ENCODE measurements at places on chromosomes 16 and 17.

GRCh38 chr17:79544142-79544914 is 66.5 kb downstream of the RBFOX3 start:
- no peak for DNase-seq

DNA sequence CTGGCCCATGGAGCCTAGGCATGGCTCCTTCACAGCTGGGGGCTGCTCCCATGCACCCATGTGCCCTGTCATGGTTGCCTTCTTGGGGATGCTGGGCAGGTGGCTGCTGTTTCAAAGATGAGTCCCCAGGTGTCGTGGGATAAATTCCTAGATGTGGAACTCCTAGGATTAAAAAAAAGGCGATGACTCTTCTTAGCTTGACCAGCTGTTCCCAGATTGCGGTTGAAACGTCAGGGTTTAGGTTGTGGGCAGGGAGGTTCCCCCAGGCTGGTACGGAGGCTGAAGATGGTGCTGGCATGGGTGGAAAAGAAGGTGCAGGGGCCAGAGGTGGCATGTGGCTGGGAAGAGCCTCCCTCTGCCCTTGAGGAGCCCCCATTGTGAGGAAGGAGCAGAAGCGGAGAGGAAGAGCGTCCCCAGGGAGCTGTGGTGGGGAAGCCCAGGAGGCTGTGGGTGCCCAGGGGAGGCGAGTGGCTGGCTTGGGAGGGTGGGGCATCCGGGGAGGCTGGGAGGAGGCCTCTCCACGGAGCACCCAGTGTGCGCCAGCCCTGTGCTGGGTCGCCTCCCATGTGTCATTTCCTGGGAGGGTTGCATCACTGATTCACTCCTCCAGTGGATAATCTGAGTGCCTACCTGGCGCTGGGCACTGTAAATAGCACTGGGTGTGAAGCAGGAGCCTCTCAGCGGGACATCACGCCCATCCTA is 7.5 kb upstream of the KCNJ12 start:
- no peak for DNase-seq

- no peak for DNase-seq
Measured at GRCh38 chr17:82684228-82684841, 14.2 kb downstream of the RAB40B start.

DNA sequence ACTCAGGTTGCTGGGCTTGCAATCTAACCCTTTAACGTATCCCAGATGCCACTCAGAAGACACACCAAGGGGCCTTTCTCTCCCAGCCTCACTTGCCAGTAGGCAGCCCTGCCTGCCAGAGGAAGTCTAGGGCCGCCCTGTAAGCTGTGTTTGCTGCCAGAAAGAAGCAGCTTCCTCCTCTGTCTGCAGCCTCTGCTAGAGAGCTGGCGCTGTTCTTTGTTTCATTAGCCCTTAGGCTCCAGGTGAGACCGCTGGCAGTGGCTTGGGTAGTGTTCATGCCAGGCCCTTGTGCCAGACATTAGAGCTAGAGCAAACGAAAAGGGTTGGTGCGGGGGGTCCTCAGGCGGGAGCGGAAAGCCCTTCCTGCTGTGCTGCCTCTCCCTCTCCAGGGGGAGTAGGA is 8.9 kb downstream of the CTRL start:
- DNase-seq = peak; percentile 21

DNA sequence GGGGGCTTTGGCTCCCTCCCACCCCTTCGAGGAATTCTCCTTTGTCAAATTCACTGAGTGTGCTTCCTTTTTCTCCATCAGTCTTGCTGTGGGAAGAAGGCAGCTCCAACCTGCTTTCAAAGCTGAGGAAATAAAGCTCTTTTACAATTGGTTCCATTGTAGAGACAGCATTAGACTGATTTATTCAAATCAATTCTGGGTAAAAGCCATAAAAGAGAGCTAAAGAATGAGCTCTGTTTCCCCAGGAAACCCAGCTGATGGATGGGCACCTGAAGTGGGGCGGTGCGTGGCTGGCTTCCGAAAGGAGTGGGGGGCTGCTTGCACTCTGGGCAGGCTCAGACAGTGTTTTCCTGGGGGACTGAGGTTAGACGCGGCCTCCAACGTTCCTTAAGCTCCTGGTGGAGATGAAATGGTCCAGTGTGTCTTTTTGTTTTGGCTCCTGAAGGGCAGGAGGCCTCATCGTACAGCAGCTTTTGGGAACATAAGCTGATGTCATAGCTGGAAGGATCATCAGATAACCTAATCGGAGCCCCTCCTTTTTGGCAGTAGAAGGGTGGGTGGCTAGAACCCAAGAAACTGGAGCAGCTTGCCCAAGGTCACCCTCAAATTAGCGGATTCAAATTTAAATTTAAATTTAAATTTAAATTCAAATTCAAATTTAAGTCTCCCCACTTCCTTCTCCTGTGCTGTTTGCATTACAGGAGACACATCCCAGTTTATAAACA is 128.5 kb upstream of the EEF2KMT start:
- DNase-seq = no peak

DNA sequence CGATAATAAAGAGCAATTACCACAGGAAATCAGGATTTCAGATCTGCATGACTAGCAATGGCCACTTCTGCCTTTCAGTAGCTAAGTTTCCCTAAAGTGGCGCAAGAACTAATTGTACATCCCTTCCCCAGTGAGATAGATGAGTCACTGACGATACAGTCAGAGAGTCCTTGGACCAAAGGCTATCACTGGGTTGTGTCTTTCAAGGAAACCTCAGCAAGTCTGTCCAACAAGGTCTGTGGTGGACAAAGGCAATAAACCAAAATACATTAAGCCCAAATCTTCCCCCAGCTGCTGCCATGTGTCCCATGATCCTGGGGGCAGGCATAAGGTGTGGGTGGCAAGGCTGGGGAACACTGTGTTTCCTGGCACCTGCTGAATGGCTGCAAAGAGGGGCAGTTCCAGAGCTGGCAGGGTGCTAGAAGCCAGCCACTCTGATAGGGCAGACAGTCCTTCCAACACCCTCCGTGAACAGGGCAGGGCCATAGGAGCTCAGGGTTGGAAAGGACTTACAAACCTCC is 20.5 kb upstream of the MTMR4 start:
- DNase-seq = no peak

GRCh38 chr16:78444-79150 is 572 bp downstream of the MPG start:
- DNase-seq = no peak

DNA sequence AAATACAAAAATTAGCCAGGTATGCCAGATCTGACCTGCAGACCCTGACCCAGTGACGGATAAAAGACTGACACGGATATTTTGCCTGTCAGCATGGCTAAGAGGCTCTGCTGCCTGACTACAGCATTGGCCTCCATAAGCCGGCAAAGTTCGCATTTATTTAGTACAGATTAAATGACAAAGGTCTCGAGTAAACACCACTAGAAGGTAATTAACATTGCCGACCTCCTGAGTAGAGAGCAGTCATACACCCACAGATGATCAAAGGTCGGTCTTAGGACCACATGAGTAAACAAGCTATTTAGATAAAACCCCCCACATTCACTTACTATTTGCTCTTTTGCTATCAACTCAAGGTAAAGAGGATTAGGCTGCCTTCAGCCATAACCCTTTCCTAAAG is 55.7 kb downstream of the KNOP1 start:
- DNase-seq = no peak

GRCh38 chr16:974611-975261 is 4.0 kb upstream of the LMF1 start:
- no peak for DNase-seq

GRCh38 chr17:2724784-2725164 is 13.2 kb upstream of the CLUH start:
- DNase-seq = no peak

- DNase-seq = peak; percentile 64
Measured at GRCh38 chr17:43338886-43339516, 59.8 kb upstream of the ARL4D start.

GRCh38 chr17:51733166-51733565 is 425.3 kb downstream of the CA10 start:
- no peak for DNase-seq

DNA sequence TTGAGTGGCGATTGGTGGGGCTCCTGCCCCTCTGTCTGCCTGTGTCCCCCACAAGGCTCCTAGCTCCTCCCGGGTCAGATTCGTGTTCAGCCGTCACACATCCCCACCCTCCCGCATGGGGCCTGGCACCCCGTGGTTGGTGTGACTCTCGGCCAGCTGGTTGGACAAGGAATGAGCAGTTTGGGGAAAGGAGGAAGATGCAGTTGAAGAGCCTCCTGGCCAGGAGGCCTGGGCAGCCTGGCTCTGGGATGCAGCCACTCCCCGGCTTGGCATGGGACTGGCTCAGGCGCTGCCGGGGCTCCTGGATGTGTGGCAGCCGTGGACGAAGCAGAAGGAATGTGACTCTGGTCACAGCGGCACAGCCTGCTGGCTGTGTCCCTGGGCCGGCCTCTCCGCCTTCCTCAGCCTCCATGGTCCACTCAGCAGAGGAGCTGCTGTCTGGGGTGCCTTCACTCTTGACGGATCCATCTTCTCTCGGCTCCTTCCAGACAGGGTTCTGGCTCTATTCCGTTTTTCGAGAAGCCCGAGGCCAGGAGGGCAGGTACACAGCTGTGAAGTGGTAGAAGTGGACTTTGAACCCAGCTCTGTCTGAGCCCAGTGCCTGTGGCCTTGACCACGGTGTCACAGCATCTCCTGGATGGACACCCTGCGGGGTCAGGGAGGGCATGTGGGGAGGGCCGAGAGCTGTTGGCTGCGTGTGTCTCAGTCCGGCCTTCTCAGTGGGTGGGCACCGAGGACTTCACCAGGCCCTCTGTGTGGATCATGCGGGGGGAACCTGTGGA is 2.1 kb downstream of the TRAF7 start:
- DNase-seq = no peak

DNA sequence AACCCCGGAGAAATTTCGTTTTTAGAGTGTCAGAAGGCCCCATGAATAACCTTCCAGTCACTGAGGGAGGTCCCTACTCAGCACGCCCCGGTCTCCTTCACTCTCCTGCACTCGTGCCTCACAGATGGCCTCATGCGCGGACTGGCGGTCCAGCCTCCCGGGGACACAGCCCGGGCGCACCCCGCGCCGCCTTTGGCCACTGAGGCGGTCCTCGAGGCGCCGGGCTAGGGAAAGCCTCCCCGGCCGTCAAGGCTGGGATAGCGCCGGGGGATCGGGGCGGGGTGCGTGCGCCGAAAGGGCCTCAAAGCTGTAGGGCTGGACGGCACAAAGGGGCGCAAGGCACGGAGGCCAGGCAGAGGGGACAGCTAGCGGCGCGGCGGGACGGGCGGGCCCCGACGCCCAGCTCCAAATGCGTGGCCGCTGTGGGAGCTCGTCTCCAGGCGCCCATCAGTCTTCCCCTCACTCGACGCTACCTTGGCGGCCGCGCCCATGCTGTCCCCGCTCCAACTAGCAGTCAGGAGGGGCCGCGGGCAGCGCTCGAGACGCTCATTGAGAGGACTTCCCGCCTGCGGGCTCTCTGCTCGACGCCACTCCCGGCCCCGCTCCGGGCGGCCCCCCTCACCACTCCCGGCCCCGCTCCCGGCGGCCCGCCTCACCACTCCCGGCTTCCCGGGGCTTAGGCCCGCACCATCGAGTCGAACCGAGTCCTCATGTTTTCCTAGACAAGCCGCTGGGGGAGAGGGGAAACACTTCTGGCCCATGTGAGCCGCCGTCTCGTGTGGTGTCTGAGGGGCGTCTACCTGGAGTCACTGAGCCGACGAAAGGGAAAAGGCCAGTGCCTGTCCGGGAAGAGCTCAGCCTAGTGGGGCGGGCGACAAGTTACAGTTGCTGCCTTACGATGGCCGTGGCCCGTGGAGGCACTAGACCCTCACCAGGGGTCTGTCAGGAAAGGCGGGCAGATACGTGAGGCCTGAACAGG is at the start of gene USP6:
USP6 (plus strand) TSS at position 360 of the 979 bp plus-strand sequence. CDS start 14,336 bp downstream, outside the sequence.
- DNase-seq = no peak

DNA sequence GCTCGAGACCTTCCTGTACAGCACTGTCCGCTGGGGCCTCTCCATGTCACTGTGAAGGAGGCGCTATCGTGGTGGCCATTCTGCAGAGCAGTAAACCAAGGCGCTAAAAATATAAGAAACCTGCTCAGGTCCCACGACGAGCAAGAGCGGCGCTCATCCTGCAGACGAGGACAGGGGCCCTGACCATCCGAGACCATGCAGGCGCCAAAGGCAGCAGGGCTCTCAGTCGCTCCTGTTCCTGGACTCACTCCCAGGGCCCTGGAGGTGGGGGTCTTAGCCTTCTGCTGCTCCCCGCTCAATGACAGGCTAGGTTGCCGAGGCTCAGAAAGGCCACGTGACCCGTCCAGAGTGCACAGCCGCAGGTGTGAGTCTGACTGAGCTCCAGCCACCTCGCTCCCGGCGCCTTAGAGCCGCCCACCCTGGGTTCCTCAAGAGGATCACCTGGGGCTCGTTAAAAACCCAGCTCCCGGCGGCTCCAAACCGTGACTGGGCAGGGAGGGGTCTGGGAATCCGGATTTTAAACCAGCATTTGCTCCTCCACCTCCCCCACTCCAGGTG is 509 bp upstream of the ATP2C2 start:
- no peak for DNase-seq

DNA sequence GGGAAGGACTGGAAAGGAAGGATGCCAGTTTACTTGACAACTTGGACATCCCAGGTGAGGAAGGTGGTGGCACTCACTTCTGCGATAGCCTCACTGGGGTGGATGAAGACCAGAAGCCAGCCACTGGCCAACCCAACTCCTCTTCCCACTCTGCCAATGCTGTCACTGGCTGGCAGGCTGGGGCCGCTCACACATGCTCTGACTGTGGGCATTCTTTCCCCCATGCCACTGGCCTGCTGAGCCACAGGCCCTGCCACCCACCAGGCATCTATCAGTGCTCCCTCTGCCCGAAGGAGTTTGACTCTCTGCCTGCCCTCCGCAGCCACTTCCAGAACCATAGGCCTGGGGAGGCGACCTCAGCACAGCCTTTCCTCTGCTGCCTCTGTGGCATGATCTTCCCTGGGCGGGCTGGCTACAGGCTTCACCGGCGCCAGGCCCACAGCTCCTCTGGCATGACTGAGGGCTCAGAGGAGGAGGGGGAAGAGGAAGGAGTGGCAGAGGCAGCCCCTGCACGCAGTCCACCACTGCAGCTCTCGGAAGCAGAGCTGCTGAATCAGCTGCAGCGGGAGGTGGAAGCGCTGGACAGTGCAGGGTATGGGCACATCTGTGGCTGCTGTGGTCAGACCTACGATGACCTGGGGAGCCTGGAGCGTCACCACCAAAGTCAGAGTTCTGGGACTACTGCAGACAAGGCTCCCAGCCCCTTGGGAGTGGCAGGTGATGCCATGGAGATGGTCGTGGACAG is 4.5 kb downstream of the ZNF646 start:
- DNase-seq = no peak
